ENCODE measurements at places on chromosomes 12 and 14. TPM values are rescaled to one million over a fixed set of nuclear protein-coding genes. Genes with fewer than 3 reads are reported as not detected.

Gene CLEC4C
- not detected for total RNA-seq

Gene GRIP1
- total RNA-seq, result 6.2 TPM

Gene PDE3A
- total RNA-seq, result 32.1 TPM

Gene ATN1
- total RNA-seq, result 103 TPM

GRCh38 chr12:128724468-128725046 is 99.2 kb downstream of the SLC15A4 start:
- no peaks in the 10 kb centered on the region for H3K4me1 ChIP-seq
- no peak overlapping the region for H3K4me3 ChIP-seq
- no peak overlapping the region for H3K27ac ChIP-seq
- no peak for DNase-seq
- no peaks in the 10 kb centered on the region for H3K27me3 ChIP-seq
- H3K36me3 ChIP-seq, result no peaks in the 10 kb centered on the region

GRCh38 chr14:37311252-37311651 is 113.5 kb downstream of the MIPOL1 start:
- H3K27ac ChIP-seq, result no peak overlapping the region
- H3K27me3 ChIP-seq, result no peaks in the 10 kb centered on the region
- DNase-seq, result no peak
- H3K36me3 ChIP-seq, result no peaks in the 10 kb centered on the region
- no peaks in the 10 kb centered on the region for H3K4me1 ChIP-seq

- H3K27ac ChIP-seq, result no peak overlapping the region
- no peaks in the 10 kb centered on the region for H3K27me3 ChIP-seq
- H3K36me3 ChIP-seq, result no peaks in the 10 kb centered on the region
These were observed 27.9 kb upstream of the DEGS2 start for GRCh38 chr14:100187247-100187833.

- no peaks in the 10 kb centered on the region for H3K4me1 ChIP-seq
- H3K36me3 ChIP-seq, result no peaks in the 10 kb centered on the region
- H3K27ac ChIP-seq, result no peak overlapping the region
- no peak overlapping the region for H3K4me3 ChIP-seq
These were observed 99.2 kb upstream of the TBX3 start for GRCh38 chr12:114783089-114783618.

GRCh38 chr12:18823461-18823860 is 85.5 kb downstream of the CAPZA3 start:
- H3K27me3 ChIP-seq, result no peaks in the 10 kb centered on the region
- DNase-seq, result no peak
- H3K27ac ChIP-seq, result no peak overlapping the region
- H3K4me1 ChIP-seq, result no peaks in the 10 kb centered on the region
- H3K4me3 ChIP-seq, result no peak overlapping the region

DNA sequence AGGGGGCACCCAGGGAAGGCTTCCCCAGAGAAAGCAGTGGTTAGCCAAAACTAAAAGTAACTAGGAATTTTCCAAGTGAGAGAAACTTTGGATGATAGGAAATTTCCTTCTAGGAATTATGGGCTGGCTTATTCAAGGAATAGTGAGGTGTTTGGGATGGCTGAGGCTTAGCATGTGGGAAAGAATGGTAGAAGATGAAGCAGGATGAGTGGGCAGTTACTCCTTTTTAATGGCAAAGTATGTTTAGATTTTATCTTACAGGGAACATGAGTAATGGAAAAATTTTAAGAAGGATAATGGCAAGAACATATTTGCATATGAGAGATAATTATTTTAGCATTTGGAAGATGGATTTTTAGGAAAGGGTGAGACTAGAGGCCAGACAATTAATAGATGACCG is 197.6 kb downstream of the SLC38A4 start:
- no peaks in the 10 kb centered on the region for H3K36me3 ChIP-seq
- no peaks in the 10 kb centered on the region for H3K4me1 ChIP-seq
- H3K4me3 ChIP-seq, result no peak overlapping the region

DNA sequence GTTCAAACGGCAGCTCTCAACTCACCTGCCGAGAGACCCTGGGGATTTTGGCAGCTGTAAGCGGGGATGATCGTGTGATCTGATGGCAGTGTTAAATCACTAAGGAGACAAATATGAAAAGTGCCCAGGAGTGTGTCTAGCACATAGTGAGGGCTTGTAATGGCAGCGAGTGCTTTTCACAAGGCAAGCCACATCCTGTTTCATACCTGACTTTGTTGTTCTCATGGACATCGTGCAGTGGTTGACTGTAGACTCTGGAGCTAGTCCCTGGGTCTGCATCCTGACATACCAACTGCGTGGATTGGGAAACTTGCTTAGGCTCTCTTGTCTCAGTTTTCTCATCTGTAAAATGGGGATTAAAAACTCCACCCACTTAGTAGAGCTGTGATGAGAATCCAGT is 148.5 kb downstream of the VRK1 start:
- no peaks in the 10 kb centered on the region for H3K27me3 ChIP-seq
- no peak overlapping the region for H3K27ac ChIP-seq
- no peak overlapping the region for H3K4me3 ChIP-seq

GRCh38 chr12:53343449-53343848 is 7.3 kb upstream of the SP7 start:
- H3K4me1 ChIP-seq, result no peaks in the 10 kb centered on the region
- H3K27me3 ChIP-seq, result no peaks in the 10 kb centered on the region
- no peak overlapping the region for H3K4me3 ChIP-seq
- no peak for DNase-seq

DNA sequence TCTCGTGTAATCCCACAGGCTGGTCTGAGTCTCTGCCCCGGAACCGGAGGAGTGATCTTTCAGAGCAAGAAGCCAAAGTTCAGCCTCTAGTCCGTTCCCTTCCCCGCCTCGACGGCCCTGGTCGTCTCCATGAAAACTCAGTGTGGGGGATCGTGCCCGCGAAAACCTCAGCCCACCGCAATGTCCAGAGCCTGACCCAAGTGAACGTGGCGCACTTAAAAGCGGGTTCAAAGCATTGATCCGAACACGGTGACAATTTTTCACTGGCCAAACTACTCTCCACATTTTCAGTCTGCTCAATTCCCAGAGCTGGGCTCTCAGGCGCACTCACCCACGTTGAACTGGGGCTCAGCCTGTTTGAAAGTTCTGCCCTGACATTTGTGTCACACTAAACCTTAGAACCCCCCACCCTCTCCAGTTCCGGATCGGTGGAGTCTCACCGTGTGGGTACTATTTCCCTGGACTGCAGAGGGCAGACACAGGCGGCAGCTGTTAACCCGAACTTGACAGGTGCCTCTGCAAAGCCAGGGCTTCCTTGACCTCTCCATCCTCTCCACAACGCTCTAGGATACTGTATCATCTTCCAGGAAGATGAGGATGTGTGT is 886 bp upstream of the PRICKLE1 start:
- no peak overlapping the region for H3K27ac ChIP-seq
- H3K4me3 ChIP-seq, result peak overlapping the region; percentile 62
- H3K4me1 ChIP-seq, result no peaks in the 10 kb centered on the region
- H3K36me3 ChIP-seq, result no peaks in the 10 kb centered on the region
- H3K27me3 ChIP-seq, result peaks cover 34% of the 10 kb centered on the region
- peak; percentile 25 for DNase-seq

GRCh38 chr12:24562771-24563431 is 386.0 kb downstream of the BCAT1 start:
- H3K36me3 ChIP-seq, result no peaks in the 10 kb centered on the region
- H3K4me1 ChIP-seq, result no peaks in the 10 kb centered on the region
- H3K4me3 ChIP-seq, result peak overlapping the region; percentile 33
- H3K27me3 ChIP-seq, result peaks cover 24% of the 10 kb centered on the region
- no peak overlapping the region for H3K27ac ChIP-seq

DNA sequence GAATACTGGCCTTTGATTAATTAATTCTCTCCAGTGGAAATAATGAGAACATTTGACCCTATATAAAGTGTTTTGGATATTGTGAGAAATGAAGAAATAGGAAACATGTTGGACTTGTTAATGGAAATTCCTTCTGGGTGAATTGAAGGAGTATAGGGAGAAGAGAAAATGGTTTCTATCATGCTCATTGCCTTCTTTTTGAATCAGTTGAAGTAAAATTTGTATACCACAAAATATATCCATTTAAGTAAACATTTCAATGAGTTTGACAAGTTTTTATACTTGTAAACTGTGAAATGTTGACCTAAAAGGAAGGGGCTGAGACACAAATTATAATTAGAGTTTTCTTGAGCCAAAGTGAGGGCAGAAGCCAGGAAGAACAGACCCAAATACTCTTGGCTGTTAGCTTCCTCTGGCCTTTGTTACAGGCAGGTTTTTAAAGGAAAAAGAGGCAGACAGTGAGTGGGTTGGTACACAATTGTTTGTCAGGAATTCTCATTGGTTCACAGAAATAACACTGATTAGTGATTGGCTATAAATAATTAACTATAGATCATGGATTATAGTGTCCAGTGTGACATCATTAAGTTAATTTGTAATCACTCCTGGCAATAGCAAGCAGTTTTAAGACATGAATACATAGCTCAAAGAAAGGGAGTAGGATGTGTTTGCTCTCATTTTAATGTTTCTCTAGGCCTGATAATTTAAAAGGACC is 826 bp downstream of the ZNF705A start:
- no peaks in the 10 kb centered on the region for H3K27me3 ChIP-seq
- no peak overlapping the region for H3K27ac ChIP-seq
- no peaks in the 10 kb centered on the region for H3K36me3 ChIP-seq
- H3K4me3 ChIP-seq, result no peak overlapping the region
- no peak for DNase-seq
- H3K4me1 ChIP-seq, result no peaks in the 10 kb centered on the region

DNA sequence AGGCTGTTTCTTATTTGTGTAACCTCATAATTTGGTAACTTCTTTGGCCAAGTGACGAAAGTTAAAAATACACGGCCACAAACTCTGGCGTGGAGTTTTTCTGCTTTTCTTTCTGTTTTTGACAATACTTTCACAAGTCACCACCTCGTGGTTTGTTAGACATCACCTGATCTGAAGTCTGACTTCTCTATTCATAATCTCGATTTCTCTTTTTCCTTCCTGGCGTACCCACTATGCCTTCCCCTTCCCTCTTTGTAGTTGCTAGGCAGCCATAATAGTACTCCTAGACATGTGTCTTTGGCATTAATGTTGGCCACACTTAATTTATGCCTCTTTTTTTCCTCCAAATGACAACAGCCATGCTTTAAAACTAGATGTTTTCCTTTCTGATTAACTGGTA is 97.6 kb downstream of the POLR3B start:
- H3K36me3 ChIP-seq, result no peaks in the 10 kb centered on the region
- H3K27ac ChIP-seq, result no peak overlapping the region
- H3K4me3 ChIP-seq, result no peak overlapping the region
- DNase-seq, result no peak

DNA sequence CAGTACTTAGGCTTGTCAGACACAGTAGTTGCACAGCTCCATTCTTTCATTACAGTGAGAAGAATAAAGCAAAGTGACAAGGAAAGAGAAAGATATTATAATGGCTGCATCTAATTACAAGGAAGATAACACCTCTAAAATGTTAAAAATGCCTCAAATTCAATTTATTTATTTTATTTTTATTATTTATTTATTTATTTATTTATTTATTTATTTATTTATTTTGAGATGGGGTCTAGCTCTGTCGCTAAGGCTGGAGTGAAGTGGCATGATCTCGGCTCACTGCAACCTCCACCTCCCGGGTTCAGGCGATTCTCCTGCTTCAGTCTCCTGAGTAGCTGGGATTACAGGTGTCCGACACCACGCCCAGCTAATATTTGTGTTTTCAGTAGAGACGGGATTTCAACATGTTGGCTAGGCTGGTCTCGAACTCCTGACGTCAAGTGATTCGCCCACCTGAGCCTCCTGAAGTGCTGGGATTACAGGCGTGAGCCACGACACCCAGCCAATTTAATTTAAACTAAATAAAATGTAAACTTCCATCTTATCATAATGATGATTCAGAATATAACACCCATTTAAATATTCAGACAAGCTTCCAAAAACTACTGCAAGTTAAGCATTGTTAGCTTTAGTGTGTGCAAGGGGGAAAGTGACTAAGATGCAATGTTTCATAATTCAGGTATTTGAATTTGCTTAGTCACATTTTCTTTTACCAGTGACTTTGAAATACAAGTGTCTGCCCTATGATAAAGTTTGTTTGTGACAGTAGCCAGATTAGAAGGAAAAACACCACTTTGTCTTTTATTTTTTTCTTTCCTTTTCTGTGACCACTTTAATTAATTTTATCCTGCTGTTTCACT is 2.4 kb upstream of the CFAP54 start:
- H3K27ac ChIP-seq, result no peak overlapping the region
- no peak overlapping the region for H3K4me3 ChIP-seq
- DNase-seq, result no peak
- H3K4me1 ChIP-seq, result no peaks in the 10 kb centered on the region
- H3K27me3 ChIP-seq, result no peaks in the 10 kb centered on the region

DNA sequence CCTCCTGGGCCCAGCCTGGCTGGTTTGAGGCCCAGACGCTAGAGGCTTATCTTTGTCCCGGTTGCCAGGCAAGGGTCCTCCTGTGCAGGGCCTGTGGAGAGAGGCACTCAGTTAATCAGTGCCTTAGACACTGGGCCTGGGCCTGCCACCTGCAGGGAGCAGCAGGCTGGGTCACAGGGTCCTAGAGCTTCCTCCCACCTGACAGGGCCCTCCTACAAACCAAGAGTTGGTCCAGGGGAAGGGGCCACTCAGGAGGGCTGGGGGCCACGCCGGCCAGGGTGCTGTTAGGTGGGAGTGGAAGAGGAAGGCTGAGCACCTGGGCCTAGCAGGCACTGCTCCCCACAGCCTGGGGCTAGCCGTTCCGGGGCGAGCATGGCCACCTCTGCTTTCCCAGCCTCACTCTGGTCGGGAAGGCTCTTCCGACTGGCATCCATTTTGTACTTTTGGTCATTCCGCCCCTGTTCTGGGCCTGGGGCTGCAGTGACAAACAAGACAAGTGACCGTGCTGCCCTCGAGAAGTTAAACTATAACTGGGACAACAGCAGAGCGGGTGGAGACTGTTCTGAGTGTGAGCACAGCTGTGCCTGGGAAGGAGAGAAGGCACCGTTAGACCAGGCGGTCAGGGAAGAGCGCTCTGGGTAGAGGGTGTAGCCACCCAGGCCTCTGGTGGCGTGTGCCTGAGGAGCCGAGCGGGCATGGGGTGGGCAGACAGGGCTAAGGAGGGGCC is 27.2 kb downstream of the FBRSL1 start:
- DNase-seq, result no peak
- no peak overlapping the region for H3K4me3 ChIP-seq
- H3K4me1 ChIP-seq, result peaks cover 5% of the 10 kb centered on the region
- H3K36me3 ChIP-seq, result no peaks in the 10 kb centered on the region
- no peak overlapping the region for H3K27ac ChIP-seq

DNA sequence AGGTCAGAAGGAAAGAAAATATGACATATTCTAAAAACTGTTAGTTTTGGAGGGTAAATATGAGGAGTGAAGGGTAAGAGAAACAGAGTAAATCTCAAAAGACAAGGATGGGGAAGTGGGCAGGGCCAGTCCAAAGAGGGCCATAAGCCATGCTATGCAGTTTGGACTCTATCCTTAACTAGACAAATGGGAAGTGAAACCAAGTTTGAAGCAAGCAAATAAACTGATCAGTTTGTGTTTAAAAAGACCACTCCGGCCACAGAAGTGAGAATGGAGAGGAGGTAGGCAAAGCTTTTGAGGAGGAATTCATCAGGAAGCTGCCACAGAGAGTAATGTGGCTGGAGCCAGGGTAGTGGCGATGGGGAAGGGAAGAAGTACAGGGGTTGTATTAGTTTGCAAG is 37.5 kb upstream of the DAAM1 start:
- H3K27me3 ChIP-seq, result no peaks in the 10 kb centered on the region
- H3K4me1 ChIP-seq, result no peaks in the 10 kb centered on the region
- no peak overlapping the region for H3K27ac ChIP-seq
- H3K4me3 ChIP-seq, result no peak overlapping the region
- no peaks in the 10 kb centered on the region for H3K36me3 ChIP-seq
- no peak for DNase-seq

Measured in colonic mucosa (tissue), 4 donors.